Mammary microvascular endothelial cell (primary cell): ENCODE measurements at places on chromosomes 5 and 9. TPM values are rescaled to one million over a fixed set of nuclear protein-coding genes. Genes with fewer than 3 reads are reported as not detected.

GABBR2 gene
- total RNA-seq: 2.1 and 2.3 TPM in 2 replicates

TAF11L10 gene
- total RNA-seq: not detected in 2 replicates

RLN2 gene
- 0.74 TPM in 1 of 2 replicates, not detected in the other for total RNA-seq

SOX30 gene
- 0.05 TPM in 1 of 2 replicates, not detected in the other for total RNA-seq

DMGDH gene
- 0.13 and 0.15 TPM in 2 replicates for total RNA-seq

EPB41L4A gene
- 7.3 and 10.6 TPM in 2 replicates for total RNA-seq

SHOC1 gene
- not detected in 2 replicates for total RNA-seq

TMEM252 gene
- not detected in 2 replicates for total RNA-seq

PCDHGB4 gene
- 3.3 and 4.2 TPM in 2 replicates for total RNA-seq

AGXT2 gene
- total RNA-seq: not detected in 2 replicates

CKMT2 gene
- 0.44 and 0.87 TPM in 2 replicates for total RNA-seq

BARX1 gene
- not detected in 2 replicates for total RNA-seq

SKIC3 gene
- 65.8 and 80.4 TPM in 2 replicates for total RNA-seq

GLDC gene
- total RNA-seq: 2.1 and 2.7 TPM in 2 replicates

RNF183 gene
- not detected in 2 replicates for total RNA-seq

LRRC19 gene
- total RNA-seq: not detected in 2 replicates

NTRK2 gene
- total RNA-seq: not detected in 2 replicates

FABP6 gene
- total RNA-seq: not detected in 2 replicates

DOCK2 gene
- 0.44 and 1.1 TPM in 2 replicates for total RNA-seq

INSYN2B gene
- 25.4 and 34.2 TPM in 2 replicates for total RNA-seq

C7 gene
- total RNA-seq: not detected in 2 replicates
